ENCODE measurements at places on chromosomes 1 and 21. TPM values are rescaled to one million over a fixed set of nuclear protein-coding genes. Genes with fewer than 3 reads are reported as not detected.
A peak's percentile ranks its signal among the peaks of the same experiment; 100 is the strongest.

DNA sequence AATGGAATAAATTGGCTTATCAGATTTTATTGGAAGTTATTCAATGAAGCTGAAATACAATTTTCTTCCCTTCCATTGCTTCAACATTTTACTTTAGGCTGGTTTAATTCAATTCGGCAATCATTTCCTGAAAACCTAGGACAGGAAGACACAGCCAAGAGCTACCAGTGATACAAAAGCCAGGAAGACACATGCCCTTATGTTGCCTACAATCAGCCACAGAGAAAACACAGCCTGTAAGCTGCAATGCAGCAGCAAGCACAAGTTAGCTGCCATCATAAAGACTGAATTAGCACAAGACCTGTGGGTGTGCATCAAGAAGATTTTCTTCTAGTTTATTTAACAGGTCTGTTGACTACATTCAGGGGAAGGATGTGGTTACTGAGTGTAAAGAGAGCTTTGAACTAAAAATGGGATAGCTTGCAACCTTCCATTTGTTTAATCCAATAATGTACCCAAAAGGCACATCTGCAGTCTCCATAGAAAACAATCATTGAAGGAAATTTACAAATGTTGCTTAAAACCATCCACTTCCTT is 193.8 kb downstream of the KCNH1 start:
- DNase-seq, result no peak

- DNase-seq, result peak; percentile 26
These were observed 348.5 kb downstream of the PTPRU start for GRCh38 chr1:29584776-29585175.

ZMYND12 gene
- 0.26 TPM for total RNA-seq

GNAT2 gene
- not detected for total RNA-seq

S100A7 gene
- 0.38 TPM for total RNA-seq

- DNase-seq, result peak; percentile 21
These were observed 158.9 kb upstream of the COA6 start for GRCh38 chr1:234214129-234214910.

CAPN2 gene
- total RNA-seq, result 353 TPM

DNA sequence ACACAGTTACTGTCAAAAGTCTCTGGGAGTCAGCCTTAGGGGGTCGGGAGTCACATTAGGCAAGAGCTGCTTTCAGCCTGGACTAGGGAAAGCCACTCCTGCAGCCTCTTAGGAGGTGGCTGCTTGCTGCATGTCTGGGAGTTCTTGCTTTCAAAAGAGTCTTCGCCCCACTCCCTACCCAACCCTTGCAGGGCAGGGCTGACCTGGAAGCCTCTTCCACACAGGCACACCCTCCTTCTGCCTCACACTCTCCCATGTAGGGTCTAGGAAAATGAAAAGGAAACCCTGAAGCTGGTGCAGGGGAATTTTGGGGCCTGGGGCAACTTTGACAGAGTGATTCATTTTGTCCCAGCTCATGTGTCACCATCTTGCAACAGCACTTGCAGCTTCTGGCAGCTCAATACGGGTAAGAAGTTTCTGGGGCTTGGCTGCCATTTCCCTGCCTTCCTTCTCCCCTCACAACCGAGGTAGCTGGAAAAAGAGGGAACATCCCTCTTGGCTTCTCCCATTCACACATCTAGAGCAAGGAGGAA is 37.3 kb downstream of the KCND3 start:
- DNase-seq, result peak; percentile 83

HIVEP3 gene
- under 0.01 TPM for total RNA-seq

DNA sequence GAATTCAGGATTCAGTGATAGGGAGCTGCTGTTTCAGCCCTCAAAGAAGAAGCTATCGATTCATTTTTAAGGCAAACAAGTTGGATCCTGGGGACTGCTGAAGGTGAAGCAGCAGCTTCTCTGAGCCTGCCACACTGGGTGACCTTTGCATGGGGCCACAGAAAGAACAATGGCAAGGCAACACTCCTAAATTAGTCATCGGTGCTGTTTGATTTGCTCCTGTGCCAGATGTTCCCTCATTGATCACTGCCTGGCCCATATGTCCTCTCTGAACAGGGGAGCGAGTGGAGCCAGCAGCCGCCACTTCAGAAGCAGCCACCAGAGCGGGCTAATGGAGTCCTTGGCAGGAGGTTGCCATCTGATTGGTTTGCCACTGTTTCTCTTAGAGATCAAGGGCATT is 391.5 kb downstream of the NTNG1 start:
- peak; percentile 56 for DNase-seq

NTMT2 gene
- not detected for total RNA-seq

- DNase-seq, result no peak
These were observed 61.8 kb downstream of the CD247 start for GRCh38 chr1:167456524-167456923.

- DNase-seq, result no peak
These were observed 46.8 kb upstream of the CCDC27 start for GRCh38 chr1:3705341-3705950.

CDA gene
- total RNA-seq, result 1.4 TPM

GRCh38 chr1:201401700-201402099 is 2.6 kb upstream of the LAD1 start:
- DNase-seq, result no peak

DNA sequence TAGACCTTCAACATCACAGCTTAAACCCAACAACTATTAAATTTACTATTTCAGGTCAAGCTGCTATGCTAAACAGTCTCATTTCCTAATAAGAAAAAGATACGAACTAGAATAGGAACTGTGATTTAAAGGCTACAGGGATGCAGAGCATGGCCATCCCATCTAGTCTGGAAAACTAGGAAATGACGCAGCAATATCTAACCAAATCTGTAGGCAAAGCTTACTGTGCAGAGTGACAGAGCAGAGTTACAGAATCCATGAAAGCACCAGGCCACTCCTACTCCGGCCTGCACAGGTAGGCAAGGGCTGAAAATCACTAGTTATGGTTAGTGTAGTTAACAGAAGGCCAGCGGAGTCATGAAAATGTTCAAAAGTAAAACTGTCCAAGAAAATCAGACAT is 2.1 kb downstream of the HLCS start:
- no peak for DNase-seq

- DNase-seq, result no peak
These were observed 25.0 kb downstream of the MCOLN2 start for GRCh38 chr1:84971957-84972356.

DNA sequence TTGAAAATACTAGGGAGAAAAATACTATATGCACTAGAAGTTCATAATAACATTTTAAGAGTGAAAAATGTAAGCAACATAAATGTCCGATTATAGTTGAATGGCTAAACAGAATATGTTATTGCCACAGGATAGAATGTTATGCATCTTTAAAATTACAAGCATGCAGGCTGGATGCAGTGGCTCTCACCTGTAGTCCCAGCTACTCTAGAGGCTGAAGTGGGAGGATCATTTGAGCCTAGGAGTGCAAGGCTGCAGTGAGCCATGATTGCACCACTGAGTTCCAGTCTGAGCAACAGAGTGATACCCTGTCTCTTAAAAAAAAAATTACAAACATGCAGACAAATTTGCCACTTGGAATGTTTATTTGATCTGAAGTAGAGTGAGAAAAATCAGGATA is 3.0 kb upstream of the BATF3 start:
- no peak for DNase-seq

- no peak for DNase-seq
These were observed 739 bp downstream of the ZNF593 start for GRCh38 chr1:26170472-26170821.

- no peak for DNase-seq
These were observed 18.9 kb upstream of the PDXK start for GRCh38 chr21:43699933-43700599.

DNA sequence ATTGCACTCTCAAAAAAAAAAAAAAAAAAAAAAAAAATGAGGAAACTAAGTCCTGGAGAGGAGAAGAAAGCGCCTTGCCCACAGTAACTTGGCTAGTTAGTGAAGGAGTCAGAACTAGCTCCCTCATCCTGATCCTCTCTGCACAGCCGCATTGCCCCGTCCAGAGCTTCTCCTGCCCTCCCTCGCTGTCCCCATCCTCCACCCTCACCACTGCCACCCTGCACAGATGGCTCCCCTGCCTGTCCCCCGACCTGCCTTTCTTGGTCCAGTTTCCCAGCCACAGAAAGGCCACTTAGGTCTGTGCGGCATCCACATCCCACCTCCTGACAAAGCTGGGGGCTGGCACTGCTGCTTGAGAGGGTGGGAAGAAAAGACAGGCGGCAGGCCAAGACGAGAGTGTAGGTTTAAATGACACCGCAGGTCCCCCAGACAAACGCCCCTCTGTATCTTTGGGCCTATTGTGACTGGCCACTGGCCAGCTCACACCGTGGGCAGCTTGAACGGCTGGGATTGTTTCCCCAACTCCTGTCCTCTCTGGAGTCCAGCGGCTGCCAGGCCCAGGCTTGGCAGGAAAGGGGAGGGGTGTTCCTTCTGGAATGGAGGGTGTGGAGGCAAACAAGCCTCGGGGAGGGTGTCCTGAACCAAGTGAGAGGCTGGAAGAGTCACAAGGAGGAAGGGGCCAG is 20.2 kb downstream of the NCMAP start:
- no peak for DNase-seq

DNA sequence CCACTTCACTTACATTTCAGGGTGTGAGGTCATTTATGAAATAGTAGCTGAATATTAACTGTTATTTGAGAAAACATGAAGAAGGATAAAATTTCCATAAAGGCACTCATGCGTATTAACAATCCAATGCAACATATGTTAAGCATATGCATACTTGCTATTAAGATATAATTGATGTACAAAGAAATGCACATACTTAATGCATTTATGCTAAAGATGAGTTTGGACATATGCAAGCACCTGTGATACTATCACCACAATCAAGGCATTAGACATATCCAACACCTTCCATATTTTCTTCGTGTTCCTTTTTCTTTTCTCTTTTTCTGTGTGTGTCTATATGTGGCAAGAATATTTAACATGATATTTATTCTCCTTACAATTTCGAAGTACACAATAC is 464.8 kb upstream of the BRINP3 start:
- no peak for DNase-seq

GRCh38 chr21:46385846-46386733 is 62.1 kb downstream of the PCNT start:
- DNase-seq, result no peak

- no peak for DNase-seq
These were observed 6.4 kb downstream of the STMN1 start for GRCh38 chr1:25899792-25900191.

GRCh38 chr1:111483166-111483565 is 9.4 kb downstream of the C1orf162 start:
- DNase-seq, result no peak

OVAAL gene
- not detected for total RNA-seq

GJB3 gene
- total RNA-seq, result 136 TPM

TBX15 gene
- total RNA-seq, result not detected

DNA sequence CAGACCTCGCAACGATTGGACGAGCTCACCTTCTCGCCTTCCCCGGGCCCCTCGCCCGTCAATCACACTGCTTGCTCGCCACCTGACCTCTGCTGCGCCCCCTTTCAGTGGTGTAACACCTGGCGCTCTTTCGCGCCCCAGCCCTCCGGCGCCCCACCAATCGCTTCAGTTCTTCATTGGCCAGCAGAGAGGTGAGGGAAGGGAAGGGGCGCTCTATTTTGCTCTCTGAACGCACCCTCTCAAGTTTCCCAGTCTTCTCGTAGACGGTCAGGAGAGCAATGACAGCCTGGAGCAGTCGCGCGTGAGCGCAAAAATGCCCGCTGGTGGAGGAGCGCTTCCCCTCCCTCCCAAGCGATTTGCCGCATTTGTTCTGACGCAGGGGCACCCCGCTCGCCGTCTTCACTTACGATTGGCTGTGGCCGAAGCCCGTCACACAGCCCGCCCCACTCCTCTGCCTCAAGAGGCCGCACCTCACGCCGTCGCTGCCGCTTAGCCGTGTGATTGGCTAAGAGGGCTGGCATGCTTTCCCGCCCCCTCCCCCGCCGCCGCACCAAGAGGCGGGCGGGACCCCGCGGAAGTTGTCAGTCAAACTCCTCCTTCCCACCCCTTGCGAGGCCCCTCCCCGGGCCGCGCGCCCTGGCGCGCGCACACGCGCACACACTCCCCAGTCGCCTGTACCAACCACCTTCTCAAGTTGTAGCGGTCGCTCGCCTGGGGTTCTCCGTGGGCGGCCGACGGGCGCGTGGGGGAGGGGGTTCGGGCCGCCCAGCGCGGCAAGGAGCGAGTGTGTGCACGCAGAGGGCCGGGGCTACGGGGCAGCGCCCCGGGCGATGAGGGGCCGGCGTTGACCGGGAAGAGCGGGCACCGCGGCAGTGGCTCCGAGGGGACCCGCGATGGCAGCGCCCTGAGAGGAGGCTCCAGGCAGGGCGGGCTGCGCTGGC is at the start of gene PPP2R5A:
PPP2R5A (plus strand) TSS at position 667 of the 941 bp plus-strand sequence. CDS start 701 bp downstream, outside the sequence.
- DNase-seq, result peak; percentile 95

CA6 gene
- total RNA-seq, result not detected

DNA sequence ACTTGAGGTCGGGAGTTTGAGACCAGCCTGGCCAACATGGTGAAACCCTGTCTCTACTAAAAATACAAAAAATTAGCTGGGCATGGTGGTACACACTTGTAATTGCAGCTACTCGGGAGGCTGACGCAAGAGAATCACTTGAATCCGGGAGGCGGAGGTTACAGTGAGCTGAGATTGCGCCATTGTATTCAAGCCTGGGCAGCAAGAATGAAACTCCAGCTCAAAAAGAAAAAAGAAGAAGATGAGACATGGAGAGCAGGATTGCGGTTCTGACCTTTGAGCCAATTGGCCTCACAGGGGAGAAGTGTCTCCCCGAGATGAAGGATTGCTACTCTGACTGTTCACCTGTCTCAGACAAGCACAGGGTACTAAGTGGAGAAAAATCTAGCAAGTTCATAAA is 6.6 kb downstream of the SCCPDH start:
- no peak for DNase-seq

- DNase-seq, result peak; percentile 44
These were observed 116.9 kb upstream of the COA6 start for GRCh38 chr1:234256359-234256758.

Measured in bronchial epithelial cell (primary cell).